ENCODE measurements at places on chromosomes 5 and 9. TPM values are rescaled to one million over a fixed set of nuclear protein-coding genes. Genes with fewer than 3 reads are reported as not detected.
A peak's percentile ranks its signal among the peaks of the same experiment; 100 is the strongest.

- DNase-seq: no peak
These were observed 86.0 kb downstream of the TRIO start for GRCh38 chr5:14229181-14229580.

DNA sequence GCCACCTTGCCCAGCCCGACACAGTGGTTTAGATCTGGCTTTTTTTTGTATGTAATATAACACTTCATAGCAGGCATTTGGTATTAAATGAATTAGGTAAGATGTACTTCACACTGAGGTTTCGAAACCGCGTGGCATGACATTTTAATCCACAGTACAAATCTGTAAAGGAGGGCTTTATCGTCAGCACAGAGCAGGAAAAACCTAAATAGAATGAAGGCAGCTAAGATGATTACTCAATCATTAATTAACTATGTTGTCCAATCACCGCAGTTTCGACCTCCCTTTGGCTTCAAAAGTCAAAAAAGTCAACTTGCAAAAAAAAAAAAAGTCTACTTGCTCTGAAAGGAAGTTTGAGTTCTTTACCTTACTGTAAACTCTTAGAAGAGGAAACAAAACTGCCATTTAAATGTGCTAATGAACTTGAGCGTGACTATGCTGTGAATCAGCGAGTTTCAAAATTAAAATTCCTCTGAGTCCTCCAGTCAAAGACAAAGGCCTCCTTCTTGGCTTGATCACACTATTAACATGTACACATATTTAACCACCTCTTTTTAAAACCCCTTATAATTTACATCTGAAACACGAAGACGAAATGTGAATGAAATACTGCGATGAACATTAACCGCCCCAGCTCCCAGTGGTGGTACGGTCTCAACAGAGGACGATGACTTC, 698 bp upstream of the SEC24A start:
- no peak for DNase-seq

GRCh38 chr9:20781092-20781491, 97.0 kb downstream of the FOCAD start:
- DNase-seq: no peak

DNA sequence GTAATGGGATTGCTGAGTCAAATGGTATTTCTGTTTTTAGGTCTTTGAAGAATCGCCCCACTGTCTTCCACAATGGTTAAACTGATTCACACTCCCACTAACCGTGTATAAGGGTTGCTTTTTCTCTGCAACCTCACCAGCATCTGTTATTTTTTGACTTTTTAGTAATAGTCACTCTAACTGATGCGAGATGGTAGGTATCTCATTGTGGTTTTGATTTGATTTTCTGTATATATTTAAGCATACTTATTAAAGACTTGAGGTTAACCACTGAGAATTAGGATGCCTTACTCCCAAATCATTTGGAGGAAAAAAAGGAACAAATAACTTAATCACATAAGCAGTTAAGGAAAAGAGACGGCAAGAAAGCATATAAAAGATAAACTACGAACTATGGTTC, 181.6 kb upstream of the FST start:
- DNase-seq: no peak

DNA sequence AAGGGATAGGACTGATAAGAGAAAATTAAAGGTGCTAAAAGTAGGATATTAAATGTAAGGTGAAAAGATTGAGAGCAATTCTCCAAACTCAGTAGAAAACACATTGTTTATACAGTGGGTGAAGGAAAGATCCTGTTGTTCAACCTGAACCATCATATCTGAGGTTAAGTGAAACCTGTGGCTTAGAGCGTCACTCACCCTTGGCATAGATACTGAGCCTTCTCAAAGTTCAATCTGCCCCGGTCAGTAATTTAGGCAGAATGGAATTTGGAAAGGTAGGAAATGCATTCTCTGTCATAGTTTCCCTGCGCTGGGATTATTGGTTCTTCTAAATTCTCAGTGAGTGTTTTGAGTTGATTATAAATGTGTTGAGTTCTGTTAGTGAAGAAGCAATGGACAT, 456.2 kb upstream of the NMUR2 start:
- DNase-seq: no peak

GRCh38 chr5:54673523-54674225, 156.1 kb downstream of the SNX18 start:
- peak; percentile 48 for DNase-seq

- no peak for DNase-seq
These were observed 38.3 kb upstream of the TIFAB start for GRCh38 chr5:135490245-135491037.

- DNase-seq: no peak
These were observed 33.3 kb upstream of the RAD23B start for GRCh38 chr9:107249665-107250285.

DNA sequence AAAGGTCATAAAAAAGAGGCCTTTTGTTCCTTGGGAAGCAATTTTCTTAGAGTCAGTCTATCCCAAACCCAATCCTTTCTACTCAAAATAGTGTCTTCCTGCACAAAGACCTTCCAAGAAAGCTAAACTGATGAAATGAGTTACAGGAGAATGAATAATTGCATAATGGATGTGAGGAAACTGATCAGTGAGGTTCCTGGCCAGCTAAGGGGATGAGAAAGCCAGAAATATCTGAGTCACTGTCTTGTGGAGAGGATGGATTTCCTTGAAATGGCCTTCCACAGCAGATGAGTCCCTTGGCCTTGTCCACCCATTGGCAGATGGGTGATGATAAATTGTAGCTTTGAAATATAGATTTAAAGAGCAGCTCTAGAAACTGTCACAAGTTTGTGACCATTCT, 756.1 kb downstream of the DNAH5 start:
- no peak for DNase-seq

GRCh38 chr5:149406203-149406978, 27.3 kb upstream of the IL17B start:
- DNase-seq: peak; percentile 72

DNA sequence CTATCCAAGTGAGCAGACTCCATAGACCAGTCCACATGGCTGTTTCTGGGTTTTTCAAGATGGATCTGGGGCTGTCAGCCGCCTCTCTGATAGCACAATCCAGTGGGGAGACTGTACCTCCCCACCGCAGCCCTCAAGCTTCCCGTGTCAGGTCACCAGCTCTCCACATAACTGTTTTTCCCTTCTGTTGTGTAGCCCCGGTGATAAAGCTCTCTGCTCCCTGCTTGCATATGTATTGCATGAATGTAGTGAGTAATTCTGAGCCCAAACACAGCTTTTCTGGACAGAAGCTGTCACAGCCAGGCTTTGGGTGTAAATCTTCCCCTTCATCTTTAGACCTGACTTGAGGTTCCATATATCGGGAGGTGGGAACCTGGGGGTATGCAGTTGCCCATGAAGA, 23.1 kb upstream of the CFAP157 start:
- DNase-seq: no peak

DNA sequence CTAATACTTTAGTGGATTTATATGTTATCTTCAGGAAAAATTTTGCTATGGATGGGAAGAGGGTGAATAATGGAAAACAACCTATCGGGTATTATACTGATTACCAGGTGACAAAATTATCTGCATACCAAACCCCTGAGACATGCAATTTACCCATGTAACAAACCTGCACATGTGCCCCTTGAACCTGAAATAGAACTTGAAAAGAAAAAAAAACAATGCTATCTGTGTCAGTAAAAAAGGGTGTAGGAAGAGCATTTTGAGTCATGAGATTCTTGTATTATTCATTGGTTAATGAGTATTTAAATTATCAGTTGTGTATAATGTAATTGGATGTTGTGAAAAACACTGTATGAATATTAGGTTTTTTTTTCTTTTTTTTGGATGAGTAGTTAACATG, 75.4 kb downstream of the PRR16 start:
- no peak for DNase-seq

GRCh38 chr9:22389271-22389670, 57.4 kb upstream of the DMRTA1 start:
- no peak for DNase-seq

- no peak for DNase-seq
These were observed 630.7 kb upstream of the ACO1 start for GRCh38 chr9:31753756-31754155.

DNA sequence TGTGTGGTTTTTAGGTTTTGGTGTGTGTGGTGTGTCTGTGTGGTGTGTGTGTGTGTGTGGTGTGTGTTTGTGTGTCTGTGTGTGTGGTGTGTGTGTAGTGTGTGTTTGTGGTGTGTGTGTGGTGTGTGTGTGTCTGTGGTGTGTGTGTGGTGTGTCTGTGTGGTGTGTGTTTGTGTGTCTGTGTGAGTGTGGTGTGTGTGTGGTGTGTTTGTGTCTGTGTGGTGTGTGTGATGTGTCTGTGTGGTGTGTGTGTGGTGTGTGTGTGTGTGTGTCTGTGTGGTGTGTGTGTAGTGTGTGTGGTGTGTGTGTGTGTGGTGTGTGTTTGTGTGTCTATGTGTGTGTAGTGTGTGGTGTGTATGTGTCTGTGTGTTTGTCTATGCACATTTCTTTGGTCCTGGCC, 25.0 kb upstream of the NKD2 start:
- no peak for DNase-seq

The IFNE gene
- not detected for total RNA-seq

The DMGDH gene
- 4.9 TPM for total RNA-seq

The MEGF10 gene
- 1.7 TPM for total RNA-seq

The CCDC187 gene
- not detected for total RNA-seq

The SAPCD2 gene
- 0.14 TPM for total RNA-seq

The SLC36A3 gene
- not detected for total RNA-seq

The PALM2AKAP2 gene
- total RNA-seq: 85.2 TPM

The ADAMTS16 gene
- not detected for total RNA-seq

The AGXT2 gene
- not detected for total RNA-seq

The TUSC1 gene
- total RNA-seq: 17.1 TPM

The AK8 gene
- total RNA-seq: 0.33 TPM
